Hippocampal formation (tissue), 2 donors: ENCODE measurements at places on chromosomes 7 and 10.

GRCh38 chr10:95071107-95071660 lies 1.9 kb upstream of the CYP2C8 start:
- DNase-seq: no peak

DNA sequence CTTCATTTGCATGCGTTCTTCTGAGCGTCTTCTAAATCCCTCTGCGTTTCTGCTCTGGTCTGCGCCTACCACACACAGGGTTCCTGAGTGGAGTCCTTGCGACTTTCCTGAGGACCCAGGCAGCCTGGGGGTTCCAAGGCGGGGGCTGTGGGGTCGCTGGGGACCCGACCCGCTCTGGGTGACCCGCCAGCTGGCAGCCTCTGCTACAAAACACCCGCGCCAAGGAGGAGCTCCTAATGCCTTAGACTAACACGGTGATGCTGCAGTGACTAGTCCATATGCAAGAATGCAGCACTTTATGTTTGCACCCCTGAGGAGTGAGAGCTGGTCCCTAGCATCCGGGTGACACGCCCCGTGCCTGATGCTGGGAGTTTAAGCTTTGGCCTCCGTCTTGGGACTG lies 367.0 kb upstream of the POM121L12 start:
- no peak for DNase-seq

- DNase-seq: no peak
These were observed 1.1 kb downstream of the DEPP1 start for GRCh38 chr10:44977287-44978212.

GRCh38 chr10:127976286-127976685 lies 69.4 kb downstream of the PTPRE start:
- DNase-seq: peak; percentile 35

DNA sequence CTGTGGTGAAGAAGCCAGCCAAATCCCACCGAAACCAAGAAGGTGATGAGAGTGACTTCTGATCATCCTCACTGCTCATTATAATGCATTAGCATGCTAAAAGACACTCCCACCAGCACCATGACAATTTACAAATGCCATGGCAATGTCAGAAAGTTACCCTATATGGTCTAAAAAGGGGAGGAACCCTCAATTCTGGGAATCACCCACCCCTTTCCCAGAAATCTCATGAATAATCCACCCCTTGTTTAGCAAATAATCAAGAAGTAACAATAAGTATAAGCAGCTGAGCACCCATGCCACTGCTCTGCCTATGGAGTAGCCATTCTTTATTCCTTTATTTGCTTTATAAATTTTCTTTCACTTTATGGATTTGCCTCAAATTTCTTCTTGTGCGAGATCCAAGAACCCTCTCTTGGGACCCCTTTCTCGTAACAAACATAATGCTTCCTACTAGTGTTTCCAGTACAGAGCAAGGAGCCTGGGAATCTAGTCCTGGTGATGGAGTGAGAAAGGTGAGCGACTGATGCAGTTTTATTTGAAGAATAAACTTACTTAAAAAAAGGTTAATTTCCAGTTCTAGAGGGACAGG lies 18.4 kb upstream of the EXOC6 start:
- DNase-seq: no peak

- no peak for DNase-seq
These were observed 43.7 kb upstream of the DGKI start for GRCh38 chr7:137890449-137890921.

DNA sequence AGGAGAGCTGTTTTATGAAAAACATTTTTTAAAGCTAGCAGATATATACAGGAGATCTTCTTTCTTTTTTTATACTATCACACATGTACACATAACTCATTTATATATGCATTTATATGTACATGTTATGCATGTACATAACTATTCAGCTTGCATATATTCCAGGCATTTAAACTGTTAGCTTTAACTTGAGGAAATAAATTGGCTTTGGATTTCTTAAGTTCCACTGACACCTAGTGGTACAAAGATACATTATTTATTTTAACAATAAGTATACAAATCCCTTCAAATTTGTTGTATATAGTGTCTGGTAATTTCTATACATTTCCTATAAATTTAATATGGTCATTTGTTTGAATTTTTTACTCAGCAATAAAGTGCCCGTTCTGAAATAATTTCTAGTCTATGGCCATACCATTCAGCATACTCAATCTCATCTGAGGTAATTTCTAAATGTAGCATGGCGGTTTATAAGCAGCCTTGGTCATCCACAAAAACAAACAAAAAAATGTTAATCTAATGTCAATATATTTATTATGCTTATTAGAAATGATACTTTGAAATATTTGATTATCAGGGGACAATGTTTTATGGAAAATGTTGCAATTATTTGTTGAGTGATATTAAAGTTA lies 11.6 kb downstream of the ZDHHC6 start:
- DNase-seq: peak; percentile 10

DNA sequence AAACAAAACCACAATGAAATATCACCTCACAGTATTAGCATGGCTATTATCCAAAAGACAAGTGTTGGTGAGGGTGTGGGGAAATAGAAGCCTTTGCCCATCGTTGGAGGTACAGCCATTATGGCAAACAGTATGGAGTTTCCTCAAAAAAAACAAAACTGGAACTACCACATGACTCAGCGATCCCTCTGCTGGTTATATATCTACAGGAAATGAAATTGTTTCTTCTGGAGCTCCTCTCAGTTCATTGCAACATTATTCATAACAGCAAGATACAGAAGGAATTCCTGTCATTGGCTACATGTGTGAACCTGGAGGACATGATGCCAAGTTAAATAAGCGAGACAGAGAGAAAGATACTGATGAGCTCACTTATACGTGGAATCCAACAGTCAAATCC lies 2.4 kb upstream of the UBE3C start:
- no peak for DNase-seq

DNA sequence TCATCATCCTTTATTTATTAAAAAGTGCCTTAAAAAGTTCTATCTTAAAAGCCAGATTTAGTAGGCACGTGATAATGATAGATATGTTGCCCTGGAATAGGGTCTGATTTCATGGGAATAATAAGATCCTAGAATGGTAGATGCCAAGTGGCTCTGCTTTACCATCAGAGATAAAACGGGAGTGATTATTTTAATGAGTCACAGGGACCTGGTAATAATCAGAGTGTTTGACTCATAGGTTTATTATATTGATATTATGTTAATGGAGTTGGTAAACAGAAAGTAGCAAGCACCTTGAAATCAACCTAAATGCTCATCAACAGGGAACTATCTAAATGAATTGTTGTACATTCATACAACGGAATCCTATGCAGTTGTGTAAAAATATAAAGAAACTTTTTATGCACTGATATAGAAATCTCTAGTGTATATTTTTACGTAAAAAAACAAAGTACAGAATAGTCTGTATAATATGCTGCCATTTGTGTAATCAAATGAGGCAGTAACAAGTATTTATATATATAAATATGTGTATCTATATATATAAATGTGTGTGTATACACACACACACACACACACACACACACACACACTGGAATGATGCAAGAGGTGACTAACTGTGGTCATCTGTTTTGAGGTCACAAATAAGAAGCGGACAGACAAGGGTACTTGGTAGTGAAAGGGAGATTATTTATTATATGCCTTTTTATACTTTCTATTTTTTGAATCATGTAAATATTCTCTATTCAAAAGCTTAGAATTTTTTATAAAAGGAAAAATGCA lies 78.6 kb upstream of the DYNC1I1 start:
- no peak for DNase-seq

DNA sequence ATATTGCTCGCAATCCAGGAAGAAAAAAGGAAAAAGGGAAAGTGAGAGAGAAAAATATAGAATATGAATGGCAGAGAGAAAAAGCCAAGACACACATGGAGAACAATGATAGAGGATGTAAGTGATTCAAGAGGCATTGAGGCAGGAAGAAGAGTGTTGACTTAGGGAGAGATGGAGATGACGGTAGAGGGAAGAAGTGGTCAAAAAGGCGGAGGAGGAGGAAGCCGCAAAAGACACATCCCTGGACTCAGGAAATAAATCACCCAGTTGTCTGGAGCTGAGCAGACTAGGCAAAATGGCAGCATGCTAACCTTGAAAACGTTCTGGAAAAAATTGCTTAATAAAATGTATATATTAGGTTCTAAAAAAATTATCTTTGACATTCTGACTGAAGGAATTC lies 17.7 kb upstream of the GPR37 start:
- DNase-seq: no peak

DNA sequence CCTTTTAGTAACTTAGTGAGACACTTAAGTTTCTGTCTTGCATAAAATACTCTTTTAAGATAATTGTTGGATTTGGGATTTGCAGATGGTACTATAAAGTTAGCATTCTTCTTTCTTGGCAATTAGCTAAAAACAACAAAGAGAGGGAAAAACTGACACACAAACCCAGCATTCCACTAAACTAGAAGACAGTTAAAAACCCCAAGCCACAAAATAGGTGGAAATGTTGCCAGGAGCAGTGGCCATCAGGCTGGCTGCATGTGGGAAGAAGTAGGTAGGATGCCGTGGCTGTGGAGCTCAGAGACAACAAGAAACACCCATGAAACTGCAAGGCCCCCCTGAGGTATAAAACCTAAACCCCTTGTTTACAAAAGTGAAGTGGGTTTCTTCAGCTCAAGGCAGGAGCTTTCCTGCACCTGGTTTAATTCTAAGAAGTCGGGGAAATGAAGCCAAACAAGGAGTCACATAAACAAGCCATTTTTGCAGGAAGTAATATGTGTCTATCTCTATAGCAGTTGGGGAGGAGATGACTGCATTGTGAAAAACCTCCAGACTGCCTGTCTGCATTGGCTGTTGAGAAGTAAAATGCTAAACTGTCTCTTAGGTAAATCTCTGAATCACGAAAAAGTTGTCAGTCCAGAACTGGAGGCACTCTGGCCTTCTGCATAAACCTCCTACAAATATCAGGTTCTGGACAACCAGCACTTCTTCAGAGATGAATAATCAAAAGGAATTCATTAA lies 9.5 kb downstream of the RAB18 start:
- no peak for DNase-seq

DNA sequence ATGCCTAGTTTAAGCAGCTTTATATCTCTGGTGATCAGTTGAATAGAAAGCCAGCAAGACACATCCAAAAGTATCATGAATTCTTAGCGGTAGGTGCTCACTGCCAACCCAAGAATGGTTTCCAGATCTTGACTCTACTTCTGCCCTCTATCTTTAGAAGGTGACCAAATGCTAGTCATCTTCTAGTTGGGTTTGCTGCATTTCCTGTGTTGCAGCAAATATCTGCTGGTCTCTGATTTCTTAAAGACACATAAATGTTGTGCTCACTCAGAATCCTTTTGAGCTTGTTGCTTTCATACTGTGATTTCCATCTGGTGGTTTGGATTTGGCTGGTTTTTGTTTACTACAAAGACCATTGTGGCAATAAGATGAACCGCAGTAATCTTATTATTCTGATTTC lies 2.2 kb downstream of the CDC123 start:
- no peak for DNase-seq

- no peak for DNase-seq
These were observed 1.6 kb upstream of the ALOX5 start for GRCh38 chr10:45372251-45372951.

GRCh38 chr7:64643566-64643965 lies 22.4 kb upstream of the ZNF107 start:
- no peak for DNase-seq

- no peak for DNase-seq
These were observed 450.2 kb upstream of the GALNT17 start for GRCh38 chr7:70681469-70682350.

DNA sequence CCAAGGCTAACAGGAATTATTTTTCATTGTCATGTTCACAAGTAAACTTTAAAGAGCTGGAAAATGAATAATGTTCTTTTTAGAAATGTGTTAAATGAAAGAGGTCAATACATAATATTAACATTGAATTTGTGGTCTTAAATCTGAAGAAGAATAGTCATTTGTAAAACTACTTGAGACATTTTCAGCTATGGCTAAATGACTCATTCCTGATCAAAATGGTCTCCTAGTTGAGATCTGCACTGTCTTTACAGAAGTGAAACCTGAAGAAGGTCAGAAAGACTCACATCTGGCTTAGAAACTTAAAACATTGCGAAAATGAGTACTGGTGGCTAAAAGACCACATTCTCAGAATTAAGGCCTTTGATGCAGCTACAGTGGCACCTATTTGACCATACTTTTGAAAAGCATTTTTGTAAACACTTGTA lies 5.9 kb downstream of the PIK3CG start:
- no peak for DNase-seq

GRCh38 chr7:78769481-78770101 lies 683.9 kb downstream of the MAGI2 start:
- peak; percentile 33 for DNase-seq

GRCh38 chr7:45718464-45719330 lies 144.5 kb downstream of the ADCY1 start:
- no peak for DNase-seq

DNA sequence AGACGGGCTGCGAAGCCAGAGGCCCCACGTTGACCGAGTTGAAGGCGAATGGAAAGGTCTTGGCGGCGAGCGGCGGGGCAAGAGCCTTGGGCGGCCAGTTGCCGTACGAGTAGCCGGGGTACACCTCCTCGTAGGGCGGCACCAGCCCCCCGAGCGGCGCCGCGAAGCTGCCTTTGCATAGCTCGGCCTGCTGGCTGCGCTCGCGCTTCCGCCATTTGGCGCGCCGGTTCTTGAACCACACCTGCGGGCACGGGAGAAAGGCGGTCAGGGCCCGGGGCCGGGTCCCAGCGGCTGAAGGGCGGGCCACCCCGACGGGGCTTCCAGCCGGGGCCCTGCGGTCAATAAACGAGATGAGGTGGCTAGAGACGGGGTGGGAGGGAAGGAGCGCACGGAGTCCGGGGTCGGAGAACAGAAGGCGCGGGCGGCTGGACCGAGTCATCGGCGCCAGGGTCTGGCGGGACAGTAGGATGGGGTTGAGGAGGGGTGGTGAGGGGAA lies 4.8 kb downstream of the ELOVL3 start:
- no peak for DNase-seq

DNA sequence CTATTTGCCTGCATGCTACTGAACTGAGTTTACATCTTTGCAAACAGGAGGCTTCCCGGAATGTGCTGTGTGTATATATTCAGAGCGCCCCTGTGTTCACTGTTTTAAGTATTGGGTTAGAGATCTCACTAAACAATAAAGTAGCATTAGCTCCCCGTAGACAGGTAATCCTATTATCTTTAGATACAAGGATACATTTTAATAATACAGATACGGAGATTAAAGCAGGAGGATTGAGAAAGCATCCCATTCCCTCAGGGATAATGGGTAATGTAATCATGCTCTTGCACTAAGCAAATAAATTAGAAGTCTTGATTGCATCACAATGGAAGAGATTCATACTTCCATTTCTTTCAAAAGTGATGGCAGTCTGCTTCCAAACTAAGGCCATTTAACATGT lies 809.0 kb downstream of the NRG3 start:
- no peak for DNase-seq

DNA sequence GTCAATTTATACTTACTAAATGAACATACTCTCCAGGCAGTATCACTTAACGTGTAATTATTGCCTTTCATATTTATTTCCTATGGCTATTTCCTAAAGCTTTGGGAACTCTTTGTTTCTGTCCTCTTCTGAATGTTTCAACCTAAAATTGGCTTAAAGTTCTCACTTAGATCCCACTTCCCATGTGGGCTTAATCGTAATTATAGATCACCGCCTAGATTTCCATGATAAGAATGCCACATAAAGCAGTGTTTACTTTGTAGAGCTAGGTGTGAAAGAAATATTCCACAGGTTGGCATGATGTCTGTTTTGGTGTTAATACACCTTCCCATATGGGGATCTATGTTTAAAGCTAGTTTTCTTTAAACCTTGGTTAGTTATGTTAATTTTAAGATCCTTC lies 1.5 kb downstream of the HDAC9 start:
- no peak for DNase-seq
